ENCODE measurements at places on chromosomes 5 and 9.

- DNase-seq = no peak
Measured at GRCh38 chr5:131068893-131069643, 96.0 kb downstream of the HINT1 start.

- DNase-seq = no peak
Measured at GRCh38 chr5:122730456-122730855, 44.4 kb upstream of the SNX2 start.

GRCh38 chr9:88574953-88575352, 40.0 kb downstream of the NXNL2 start:
- no peak for DNase-seq

DNA sequence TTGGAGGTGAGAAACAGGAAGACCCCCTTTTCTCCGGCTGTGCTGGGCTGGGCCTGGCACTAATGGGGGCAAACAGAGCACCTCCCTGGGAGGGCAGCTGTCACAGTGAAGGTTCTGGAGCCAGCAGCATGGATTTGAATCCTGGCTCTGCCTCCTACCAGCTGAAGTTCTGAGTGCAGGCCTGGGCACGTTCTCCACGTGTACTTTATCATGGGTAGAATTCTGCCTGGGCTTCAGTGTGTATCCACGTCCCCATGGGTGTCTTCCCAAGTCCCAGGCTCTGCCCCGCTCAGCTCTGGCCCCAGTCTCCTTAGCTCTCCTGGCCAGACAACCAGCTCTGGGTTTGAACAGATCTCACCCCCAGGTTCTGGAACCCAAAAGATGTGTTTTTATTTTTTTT, 223.2 kb downstream of the PBX3 start:
- DNase-seq = no peak

GRCh38 chr9:13078164-13078563, 201.3 kb downstream of the MPDZ start:
- no peak for DNase-seq

DNA sequence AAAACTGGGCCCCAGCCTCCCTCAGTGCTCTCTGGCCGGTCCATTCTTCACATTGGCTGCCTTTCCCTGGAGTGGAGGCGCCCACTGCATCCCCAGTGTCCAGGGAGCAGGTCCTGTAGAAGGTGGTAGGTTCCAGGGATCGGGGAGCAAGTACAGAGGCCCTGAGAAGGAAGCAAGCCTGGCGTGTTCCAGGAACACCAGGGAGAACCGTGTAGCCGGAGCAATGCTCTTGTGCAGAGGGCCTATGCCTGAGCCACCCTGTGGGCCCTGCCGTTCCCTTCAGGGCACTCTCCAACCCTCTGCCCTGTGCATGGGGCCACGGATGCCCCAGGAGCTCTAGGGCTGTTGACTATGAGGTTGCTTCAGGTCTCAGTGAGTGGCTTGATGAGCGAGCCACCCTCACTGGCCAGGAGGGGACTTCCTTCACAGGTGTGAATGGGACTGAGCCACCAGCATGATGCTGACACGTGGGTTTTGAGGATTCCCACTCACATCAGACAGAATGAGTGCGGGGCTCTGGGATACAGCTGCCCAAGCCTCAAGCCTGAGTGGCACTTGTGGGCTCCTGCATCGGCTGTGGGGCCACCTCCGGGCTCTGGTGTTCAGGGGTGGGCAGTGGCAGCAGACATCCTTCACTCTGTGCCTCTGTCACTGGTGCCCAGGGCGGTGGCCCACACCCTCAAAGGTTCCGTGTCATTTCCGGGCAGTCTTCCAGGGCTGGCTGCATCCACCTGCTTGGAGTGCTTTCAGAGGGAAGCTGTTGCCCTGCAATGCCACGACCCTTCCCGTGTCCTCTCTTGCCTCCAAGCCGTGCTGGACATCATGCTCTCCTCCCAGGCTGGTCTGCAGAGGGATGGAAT, 54.4 kb downstream of the ADAMTS2 start:
- DNase-seq = no peak

- no peak for DNase-seq
Measured at GRCh38 chr5:159059722-159060121, 40.0 kb downstream of the EBF1 start.

GRCh38 chr9:115195912-115196311, 78.0 kb upstream of the TNC start:
- DNase-seq = no peak

DNA sequence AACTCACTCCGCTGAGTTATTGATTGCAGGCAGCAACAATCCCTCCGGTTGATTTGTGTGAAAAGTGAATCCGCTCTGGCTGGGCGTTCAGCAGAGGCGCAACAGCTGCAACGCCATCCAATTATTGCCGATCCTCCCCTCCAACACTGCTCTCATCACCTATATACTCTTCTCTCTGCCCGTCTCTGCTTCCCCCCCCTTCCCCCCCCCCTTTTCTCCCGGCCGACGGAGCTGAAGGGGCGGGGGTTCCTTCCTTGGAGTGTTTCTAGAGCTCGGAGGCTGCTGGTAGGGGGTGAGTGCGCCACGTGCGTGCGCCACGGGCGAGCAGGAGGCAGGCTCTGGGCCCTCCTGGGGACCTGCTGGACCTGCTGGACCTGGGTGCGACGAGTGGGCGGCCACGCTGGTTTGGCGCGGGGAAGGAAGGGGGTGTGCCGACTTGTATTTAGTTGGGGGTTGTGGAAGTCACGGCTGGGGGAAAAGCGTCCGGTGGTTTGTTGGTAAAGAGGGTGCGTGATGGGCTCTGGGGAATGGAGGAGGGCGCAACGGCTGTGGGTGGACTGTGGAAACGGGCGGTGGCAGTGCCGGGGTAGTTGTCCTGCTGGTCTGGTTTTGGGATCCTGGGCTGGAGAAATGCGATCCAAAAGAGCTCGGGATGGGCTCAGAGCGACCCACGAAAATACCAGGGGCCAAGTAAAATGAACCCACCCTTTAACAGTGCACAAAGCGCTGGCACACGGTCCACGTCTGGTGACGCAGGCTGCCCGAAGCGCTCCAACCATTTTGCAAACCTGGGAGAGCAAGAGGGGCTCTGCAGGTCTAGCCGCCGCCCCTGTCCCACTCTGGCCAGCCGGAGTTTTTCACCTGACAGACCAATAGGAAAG, 6.4 kb upstream of the MEF2C start:
- no peak for DNase-seq

DNA sequence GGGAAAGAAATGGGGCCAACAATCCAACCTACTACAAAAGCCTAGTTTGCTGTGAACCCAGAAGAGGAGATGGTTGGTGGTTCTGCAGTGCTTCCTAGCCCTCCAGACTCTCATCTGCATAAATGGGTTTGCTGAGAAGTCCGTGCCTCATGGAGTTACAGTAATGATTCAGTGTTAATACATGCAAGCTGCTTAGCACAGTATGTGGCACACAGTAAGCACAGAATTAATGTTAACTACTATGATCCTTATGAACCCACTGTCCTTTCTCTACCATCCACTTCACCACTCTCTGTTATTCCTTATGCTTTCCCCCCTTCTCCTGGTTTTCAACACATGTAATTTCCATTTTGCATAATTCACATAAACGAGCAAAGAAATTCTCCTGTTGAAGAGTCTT, 100.0 kb downstream of the ACTBL2 start:
- DNase-seq = no peak

- no peak for DNase-seq
Measured at GRCh38 chr5:132640613-132641012, 17.4 kb upstream of the IL13 start.

DNA sequence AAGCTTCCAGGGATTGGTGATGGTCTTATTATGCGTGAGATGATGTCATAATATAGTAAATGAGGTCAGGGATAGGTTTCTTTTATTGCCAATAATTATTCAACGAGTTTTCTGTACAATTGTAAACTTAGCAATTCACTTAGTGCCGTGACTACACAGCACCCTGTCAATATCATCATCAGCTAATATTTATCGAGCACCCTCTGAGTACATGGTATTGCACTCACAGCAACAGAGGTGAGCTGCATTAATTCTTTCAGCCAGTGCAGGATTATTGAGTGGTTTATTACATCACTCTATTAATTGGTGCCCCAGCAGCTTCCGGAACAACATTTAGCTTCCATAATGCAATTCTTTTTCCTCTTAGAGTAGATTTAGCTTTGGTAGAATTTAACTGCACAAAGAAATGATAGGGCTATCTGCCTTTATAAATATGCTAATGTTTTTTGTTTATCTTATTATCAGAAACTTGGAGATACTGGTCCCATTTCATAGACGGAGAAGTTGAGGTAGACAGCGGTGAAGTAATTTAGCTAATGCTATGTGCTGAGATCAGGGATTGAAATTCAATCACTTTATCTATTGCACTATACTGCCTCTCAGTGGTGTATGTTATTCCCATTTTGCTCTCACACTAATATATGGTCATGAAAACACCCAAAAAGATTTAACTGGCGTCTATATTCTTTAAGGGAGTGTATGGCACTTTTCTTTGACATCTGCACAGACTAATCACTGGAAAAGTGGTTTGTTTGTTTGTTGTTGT, 726.1 kb upstream of the WWC1 start:
- no peak for DNase-seq

DNA sequence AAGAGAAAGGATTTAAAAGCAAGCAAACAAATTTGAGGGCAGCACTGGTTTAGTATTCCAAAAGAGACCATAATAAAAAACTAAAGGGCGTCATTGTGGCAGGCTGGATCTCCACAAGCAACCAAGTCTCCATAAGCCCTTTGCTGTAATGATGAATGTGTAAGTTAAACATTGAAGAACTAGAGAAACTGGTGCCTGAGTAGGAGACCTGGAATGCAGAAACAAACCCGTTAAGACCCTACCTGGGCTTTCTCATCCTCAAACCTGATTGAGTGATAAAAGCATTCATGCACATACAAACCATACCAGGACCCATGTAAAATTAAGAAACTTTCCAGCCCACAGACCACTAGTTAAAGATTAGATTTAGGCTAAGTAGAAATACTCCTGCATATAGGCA, 1.9 kb upstream of the SCGB3A2 start:
- no peak for DNase-seq

DNA sequence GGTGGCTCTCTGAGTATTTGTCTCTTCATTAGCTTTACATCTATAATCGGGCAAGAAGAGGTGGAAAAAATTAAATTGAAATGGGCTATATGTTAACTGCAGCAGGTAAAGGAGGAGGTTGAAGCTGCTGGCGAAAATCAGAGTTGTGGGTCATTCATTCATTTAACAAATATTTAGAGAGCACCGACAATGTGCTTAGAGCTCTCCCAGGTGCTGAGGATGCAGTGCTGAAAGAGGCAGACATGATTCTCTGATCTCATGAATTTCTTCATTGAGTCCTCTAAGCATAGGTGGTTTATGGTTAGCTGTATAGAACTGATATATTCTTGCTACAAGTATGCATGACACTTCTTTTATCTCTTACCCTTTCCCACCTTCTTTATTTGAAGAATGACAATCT, 243.4 kb downstream of the RFX3 start:
- no peak for DNase-seq

DNA sequence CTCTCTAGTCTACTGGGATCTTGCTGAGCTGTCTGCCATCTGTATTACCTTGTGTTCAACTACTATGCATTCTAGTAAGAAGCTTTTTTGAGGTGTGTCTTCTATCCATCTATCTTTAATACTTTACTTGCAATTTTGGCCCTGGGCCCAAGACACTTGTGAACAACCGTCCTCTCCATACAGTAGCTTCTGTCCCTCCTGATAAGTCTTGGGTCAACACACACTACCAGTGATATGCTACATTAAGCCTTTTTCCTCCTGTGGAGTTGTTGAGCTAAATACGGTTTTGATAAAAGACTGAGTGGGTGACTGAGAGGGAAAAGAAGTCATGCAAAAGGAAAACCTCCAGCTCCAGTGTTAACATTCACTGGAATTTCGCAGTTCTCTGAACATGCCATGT, 133.3 kb upstream of the PCA3 start:
- DNase-seq = no peak

DNA sequence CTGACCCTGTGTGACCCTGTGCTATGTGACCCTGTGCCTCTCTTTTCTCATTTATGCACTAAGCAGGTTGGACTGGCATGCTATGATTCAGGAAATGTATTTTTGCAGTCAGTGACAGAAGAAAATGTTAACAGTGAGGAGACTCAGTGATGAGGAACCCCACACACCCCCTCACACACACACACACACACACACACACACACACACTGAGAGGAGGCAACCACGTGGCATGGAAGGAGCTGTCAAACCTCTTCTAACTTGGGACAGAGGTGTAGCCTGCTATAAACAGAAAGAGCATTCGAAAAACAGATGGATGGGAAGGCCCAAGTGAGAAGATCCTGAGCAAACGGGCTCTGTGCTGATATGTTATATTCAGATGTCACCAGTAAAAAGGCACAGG, 57.9 kb upstream of the GRIA1 start:
- no peak for DNase-seq

GRCh38 chr5:158888206-158888605, 211.5 kb downstream of the EBF1 start:
- no peak for DNase-seq

DNA sequence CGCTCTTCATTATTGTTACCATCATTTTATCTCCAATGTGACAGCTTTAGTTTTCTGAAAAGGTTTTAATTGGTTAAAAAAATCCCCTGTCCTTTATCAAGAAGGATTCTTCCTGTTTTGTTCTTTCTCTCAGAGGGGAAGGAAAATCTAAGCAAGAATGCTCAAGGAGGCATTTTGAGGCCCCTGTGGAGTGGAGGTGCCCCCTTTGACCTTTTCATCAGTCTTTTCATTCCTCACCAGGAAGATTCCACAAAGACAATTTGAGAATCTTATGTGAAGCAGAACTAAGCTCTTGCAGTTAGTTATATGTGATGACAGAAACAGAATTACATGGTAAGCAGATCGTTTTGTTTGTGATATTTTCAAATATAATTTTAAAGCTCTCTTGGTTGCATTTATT, 489.6 kb downstream of the MAN2A1 start:
- no peak for DNase-seq

DNA sequence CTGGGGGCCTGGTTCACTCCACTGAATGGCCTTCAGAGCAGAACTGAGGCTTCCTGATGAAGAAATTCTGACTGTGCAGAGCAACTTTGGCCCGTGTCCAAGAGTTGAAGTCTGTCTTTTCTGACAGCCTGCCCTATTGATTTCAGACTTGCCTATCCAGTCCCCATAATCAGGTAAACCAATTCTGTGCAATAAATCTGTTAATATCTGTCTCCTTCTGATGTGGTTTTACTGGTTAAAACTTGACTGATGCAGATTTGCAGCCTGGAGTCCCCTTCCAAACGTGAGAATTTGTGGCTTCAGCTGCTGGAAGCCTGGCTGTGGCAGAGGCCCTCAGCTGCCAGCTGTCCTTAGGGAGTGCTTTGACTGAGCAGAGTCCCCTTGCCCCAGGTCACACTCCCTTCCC, 283.9 kb upstream of the ANKRD55 start:
- no peak for DNase-seq

GRCh38 chr9:135308821-135309762, 170.5 kb upstream of the PPP1R26 start:
- no peak for DNase-seq

GRCh38 chr5:114648940-114649339, 287.1 kb downstream of the KCNN2 start:
- DNase-seq = no peak

GRCh38 chr9:127683723-127684122, 23.1 kb upstream of the CFAP157 start:
- DNase-seq = no peak

DNA sequence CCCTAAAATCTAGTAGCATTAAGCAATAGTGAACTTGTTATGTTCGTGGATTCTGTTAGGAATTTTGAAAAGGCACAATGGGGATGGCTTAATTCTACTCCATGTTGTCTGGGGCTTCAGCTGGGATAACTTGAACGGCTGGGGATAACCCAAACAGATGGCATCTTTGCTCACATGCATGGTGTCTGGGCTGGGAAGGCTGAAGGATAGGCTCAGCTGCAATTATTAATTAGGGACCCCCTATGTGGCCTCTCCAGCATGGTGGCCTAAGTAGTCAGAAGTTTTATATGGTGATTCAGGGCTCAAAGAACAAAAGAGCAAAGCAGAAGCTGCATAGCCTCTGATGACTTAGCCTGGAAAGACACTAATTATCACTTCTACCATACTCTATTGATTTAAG, 551.1 kb downstream of the PSAT1 start:
- DNase-seq = no peak

All from NCI-H1417 treated with DMSO at 0.1 percent for 48 hours (cell line).